ENCODE measurements at places on chromosomes 4 and X.

- no peak for DNase-seq
Observed at GRCh38 chr4:143768007-143768591, 67.6 kb upstream of the FREM3 start.

DNA sequence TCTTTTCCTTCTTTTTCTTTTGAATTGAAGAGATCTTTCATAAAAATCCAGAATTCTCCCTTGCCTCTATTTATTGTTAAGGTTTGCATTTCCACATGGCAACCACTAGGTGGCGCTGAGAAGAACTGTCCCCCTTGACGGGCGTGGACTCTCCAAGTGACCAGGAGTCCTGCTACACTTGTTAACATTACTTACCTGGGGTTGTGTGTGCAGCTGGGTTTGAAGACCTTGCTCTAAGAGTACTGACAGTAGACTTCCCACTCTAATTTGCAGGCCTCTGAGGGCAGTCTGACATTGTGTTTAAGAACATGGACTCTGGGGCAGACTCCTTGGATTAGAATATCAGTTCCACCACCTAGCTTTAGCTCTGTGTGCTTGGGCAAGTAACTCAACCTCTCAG, 52.8 kb downstream of the GPRIN3 start:
- DNase-seq: no peak

DNA sequence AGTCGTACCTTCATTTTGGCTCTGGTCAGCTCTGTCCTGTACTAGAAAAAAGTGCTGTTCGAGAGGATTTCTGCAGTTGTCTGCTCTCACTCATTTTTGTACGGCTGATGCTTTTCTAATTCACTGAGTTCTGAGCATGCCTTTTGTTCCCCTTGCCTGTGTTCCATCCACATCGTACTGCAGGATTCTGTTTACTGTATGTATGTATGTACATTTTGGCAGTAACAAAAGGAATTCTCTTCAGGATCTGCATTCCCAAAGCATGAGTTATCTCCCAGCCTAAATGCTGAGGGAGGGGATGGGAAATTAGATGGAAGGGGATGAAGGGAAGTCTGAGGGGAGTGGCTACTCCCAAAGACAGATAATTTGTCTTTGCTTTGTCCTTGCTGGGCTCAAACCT, 87.6 kb downstream of the GBA3 start:
- DNase-seq: no peak

DNA sequence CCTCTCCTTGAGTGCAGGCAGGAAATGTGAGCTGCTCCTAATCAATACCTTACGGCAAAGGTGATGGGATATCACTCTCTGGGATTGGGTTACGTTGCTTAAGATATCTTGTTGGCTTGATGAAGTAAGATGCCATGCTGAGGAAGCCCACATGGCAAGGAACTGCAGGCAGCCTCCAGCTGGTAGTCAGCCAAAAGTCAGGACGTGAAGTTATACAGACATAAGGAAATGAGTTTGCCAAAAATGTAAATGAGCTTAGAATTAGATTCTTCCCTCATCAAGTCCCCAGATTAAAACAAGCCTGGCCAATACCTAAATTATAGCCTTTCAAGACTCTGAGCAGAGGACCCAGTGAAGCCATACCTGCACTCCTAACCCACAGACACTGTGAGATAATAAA, 155.0 kb downstream of the QDPR start:
- no peak for DNase-seq

GRCh38 chrX:151723156-151723760, 7.4 kb downstream of the FATE1 start:
- no peak for DNase-seq

- DNase-seq: no peak
Observed at GRCh38 chr4:69717778-69718177, 42.6 kb downstream of the SULT1B1 start.

DNA sequence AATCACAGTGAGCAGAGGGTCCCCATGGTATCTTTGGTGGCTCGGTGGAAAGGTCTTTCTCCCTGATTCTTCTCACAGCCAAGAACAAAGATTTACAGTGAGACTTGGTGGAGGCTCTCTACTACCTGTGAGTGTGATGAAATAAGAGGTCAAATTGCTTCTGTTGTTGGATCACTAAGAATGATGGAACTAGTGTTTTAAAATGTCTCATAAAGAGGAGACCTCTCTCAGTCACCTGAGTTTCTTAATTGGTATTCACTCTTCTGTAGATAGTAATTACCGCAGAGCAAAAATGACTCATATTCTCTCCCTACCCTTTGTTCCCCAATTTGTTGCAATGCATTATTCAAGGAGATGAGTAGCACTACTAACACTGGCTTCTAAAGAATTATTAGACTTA, 100.9 kb upstream of the TBC1D9 start:
- no peak for DNase-seq

DNA sequence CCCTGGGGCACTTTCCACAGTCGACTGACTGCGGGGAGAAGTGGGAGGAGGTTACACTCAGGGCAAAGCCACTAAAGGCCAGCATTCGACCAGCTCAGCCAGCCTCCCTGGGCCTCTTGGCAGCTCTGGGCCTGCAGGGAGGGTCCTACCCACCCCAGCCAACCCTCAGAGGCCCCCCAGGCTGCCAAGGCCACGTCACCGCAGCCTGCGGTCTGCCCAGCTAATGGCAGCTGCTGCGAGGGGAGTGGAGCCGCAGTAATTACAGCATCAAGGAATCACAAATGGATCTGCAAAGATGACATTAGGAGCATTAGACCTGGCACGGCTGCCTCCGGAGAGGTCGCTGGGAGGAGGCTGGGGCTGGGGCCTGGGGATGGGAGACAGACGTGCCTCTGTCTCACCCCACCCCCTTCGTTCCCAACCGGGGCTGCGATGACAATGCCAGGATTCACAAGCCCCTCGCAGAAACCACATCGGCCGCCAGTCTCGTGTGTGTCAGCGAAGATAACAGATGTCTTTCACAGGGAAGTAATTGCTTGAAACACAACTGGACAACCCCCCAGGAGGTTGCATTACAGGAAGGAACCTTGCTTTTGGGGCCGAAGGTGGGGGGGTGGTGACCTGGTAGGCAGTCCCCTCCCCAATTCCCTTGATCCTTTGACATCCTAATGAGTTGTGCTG, 367.6 kb downstream of the BCOR start:
- no peak for DNase-seq

DNA sequence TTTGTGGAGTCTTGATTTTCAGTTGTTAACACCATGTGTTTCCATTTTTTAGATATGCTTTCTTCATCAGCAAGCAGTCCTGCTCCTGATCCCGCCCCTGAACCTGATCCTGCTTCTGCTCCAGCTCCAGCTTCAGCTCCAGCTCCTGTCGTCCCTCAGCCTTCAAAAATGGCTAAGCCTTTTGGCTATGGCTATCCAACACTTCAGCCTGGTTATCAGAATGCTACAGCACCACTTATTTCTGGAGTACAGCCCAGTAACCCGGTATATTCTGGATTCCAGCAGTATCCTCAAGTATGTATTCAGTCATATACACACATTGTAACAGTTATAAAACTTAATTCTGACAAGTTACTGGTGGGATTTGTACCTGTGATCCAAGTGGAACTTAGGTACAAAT, 60.9 kb downstream of the SEC24B start:
- no peak for DNase-seq

DNA sequence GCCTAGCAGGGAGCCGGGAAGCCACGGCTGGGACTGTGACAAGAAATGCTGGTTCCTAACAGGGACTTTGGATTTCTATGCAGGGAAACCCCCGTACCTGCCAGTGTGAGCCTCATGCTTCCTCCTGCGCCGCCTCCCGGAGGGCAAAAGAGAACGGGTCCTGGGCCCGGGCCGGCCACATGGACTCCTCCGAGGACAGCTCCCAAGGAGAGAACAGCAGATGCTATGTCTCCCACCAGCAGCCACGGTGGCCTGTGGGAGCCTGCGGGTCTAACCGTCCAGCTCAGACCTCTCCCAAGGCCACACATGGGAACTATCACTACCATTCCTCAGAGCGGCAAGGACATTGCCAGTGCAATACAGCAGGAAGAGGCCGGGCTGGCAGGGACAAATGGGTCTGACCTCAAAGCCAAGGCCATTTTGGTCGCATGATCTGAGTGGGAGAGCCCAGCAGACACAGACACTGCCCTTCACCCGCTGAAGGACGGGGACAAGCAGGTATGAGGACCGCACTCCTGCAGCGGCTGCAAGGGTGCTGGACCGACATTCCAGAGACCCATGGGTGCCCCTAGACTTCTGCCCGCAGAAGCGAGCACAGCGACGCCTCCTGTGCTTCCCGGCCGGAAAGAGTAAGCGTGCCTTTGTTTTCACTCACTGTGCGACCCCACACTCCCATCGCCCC, 4.5 kb upstream of the C4orf50 start:
- DNase-seq: no peak

GRCh38 chr4:110621328-110621812, 1.5 kb downstream of the PITX2 start:
- no peak for DNase-seq
